Frontal cortex (tissue), 4 donors: ENCODE measurements at places on chromosomes 12 and 14.

DNA sequence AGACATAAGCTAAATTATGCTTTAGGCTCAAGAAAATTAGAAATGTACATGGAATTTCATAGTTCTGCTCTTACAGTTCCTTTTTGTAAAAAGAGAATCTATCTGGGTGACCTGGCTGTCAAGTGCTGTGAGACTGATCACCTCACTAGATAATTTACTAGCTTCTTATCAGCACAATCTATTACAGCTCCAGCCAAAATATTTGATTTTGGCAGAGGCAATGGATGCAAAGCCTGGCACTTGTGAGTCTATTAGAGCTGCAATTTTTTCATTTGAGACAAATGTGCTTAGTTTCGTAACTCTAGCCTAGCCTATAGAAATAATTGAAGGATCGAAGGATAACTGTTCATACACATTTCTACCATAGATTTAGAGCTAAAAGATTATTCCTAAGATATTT is 927.5 kb downstream of the SLC6A15 start:
- no peak for DNase-seq

GRCh38 chr12:40727774-40728483 is 35.7 kb downstream of the CNTN1 start:
- DNase-seq: no peak

DNA sequence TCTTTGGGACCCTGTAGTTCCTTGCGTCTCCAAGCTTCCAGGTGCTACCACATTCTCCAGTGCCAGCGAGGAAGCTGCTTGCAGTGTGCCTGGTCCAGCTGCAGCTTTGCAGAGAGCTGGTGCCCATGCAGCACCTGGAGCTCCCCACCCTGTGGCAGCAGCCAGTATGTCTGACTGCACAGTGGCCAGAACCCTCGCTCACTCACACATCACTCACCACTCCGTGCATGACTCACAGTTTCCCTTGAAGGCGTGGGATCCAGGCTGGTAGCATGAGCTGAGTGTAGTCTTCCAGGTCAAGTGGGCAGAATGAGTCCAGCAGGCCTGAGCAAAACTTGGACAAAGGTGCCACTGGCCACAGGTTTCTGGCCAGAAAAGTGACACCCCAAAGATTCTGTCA is 33.6 kb downstream of the SDR9C7 start:
- no peak for DNase-seq

- no peak for DNase-seq
Observed at GRCh38 chr12:49507139-49507538, 31.7 kb upstream of the KCNH3 start.

- DNase-seq: no peak
Observed at GRCh38 chr12:77025782-77026314, 39.5 kb downstream of the E2F7 start.
